ENCODE measurements at places on chromosomes 7 and 10. TPM values are rescaled to one million over a fixed set of nuclear protein-coding genes. Genes with fewer than 3 reads are reported as not detected.

GRCh38 chr7:21898265-21898930 is 47.3 kb downstream of the CDCA7L start:
- no peak for DNase-seq

- no peak for DNase-seq
Observed at GRCh38 chr7:78516450-78516849, 717.9 kb downstream of the PHTF2 start.

- peak; percentile 39 for DNase-seq
Observed at GRCh38 chr7:55240418-55241142, 124.6 kb upstream of the LANCL2 start.

GRCh38 chr7:41097501-41097900 is 605.4 kb downstream of the INHBA start:
- DNase-seq = no peak

DNA sequence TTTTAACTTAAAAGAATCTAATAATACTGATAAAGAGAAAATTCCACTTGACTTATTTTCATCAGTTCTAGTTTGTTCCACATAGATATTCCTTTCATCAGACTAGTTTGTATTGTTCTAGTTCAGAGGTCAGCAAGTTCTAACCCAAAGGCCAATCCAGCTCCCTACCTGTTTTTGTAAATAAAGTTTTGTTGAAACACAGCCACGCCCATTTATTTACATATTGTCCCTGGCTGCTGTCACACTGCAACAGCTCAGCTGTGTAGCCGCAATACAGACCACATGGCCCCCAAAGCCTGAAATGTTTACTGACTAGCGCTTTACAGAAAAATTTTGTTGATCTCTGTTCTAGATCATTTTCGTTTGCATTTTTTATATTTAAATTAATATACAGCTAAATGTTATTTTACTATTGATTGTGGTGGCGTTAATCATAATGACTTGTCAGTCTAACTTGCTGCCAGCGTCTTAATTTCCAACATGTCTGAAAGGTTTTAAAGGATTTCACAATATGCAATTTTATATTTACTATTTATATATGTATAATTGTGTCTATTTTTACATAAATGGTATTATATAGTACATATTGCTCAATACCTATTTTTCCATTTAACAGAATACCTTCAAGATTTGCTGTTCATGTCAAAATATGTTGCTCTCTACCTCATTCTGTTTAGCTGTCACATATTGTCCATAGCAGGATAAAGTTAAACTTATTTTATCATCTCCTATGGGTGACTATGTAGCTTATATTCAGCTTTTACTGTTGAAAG is 159.3 kb downstream of the DYNC1I1 start:
- no peak for DNase-seq

DNA sequence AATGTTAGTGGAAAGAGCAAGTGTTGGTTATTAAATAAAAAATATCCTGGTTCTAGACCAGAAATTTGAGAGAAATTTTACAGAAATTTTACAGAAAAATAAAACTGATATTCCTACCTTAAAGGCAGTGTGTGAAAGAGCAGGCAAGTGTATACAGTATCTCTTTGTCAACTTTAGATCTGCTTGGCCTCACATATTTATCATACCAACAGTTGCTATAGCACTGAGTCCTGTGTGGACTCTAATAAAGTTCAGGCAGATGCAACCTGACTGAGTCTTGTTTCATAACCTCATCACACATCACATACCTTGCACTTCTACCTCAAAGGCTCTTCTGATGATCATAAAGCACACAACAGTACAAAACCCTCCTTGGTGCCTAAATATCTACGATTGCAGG is 552.4 kb upstream of the PCDH15 start:
- DNase-seq = no peak

Gene GPR141
- 1.6 TPM for total RNA-seq

Gene COL26A1
- 2.2 TPM for total RNA-seq

Gene KIAA1217
- total RNA-seq = 43.9 TPM

Gene CCDC146
- total RNA-seq = 1.3 TPM

Measured in adrenal gland (tissue), 19 donors.